ENCODE measurements at places on chromosomes 16 and 17.

DNA sequence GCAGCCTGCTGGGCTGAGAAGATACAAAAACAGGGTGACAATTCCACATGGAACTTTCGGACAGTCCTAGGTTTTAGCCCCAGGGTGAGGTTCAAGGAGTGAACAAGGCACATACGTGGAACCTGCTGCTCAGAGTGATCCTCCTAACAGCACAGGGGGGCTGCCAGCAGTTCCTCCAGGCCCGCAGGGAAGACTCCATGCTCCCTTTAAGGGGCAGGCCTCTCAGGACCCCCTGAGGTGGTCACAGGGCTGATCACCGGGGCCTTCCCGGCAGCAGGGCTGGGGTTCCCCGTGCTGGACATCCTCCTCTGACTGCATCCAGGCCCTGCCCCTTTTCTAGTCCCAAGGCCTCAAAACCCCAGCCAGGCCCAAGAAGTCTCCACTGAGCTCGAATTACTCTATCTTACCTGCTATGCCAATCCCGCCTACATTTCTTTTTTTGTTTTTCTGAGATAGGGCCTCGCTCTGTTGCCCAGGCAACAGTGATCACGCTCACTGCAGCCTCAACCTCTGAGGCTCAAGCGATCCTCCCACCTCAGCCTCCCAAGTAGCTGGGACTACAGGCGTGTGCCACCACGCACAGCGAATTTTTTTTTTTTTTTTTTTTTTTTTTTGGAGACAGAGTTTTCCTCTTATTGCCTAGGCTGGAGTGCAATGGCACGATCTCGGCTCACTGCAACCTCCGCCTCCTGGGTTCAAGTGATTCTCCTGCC is 10.4 kb downstream of the CANT1 start:
- no peak for DNase-seq

DNA sequence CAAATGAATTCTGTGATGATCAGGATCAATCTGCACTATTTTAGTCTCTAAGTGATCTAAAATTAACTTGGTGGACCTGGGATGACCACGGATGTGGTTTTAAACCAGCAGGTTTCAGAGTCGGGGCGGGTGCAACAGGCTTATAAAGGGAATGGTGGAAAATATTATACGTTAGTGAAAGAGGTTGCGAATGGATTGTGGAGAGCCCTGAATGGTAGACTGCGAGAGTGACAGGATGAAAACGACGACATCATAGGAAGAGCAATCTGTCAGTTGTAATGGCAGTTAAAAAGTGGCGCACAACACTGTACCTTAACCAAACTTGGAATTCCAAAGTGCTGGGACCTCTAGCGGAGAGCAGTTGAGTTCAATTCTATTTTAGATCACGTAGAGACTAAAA is 1.2 kb upstream of the CYB5B start:
- DNase-seq = no peak

GRCh38 chr16:1297018-1297696 is 12.3 kb upstream of the UBE2I start:
- DNase-seq = no peak

GRCh38 chr17:60147553-60148223 is 2.1 kb upstream of the CA4 start:
- DNase-seq = no peak

DNA sequence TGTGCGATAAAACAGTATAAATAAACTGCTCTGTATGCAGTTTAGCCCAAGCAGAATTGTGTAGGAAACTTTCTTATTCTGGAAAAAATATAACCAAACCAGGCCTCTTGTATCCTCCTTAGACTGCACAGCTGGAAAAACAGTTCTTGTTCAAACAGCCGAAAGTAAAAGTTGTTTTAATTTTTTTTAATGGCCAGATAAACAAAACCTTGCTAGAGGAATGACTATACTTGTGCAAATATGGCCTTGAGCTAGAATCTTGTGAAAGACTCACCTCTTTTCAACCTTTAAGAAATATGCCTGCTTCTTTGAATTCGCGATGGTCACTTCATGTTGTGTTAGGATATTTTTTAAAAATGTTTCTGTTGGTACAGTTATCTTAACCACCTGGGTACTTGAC is 114.5 kb upstream of the MAF start:
- no peak for DNase-seq

GRCh38 chr16:19524356-19524615 is 544 bp downstream of the CCP110 start:
- DNase-seq = no peak

DNA sequence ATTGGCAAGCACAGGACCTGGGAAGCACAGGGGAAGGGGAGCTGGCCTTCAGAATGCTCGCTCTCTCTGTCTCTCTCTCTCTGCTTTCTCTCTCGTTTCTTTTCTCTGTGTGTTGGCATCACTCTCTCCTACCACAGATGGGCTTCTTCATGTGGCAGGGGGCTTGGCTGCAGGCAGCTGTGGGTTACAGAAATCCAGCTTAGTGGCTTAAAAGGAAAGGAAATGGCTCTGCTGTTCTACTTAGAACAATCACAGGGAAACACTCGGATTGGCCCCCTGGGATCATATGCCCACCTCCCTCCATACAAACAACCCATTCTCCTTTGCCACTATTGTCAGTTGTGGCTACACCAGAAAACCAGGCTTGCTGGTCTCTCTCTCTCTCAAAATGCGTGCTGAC is 20.4 kb downstream of the TBX2 start:
- DNase-seq = no peak

DNA sequence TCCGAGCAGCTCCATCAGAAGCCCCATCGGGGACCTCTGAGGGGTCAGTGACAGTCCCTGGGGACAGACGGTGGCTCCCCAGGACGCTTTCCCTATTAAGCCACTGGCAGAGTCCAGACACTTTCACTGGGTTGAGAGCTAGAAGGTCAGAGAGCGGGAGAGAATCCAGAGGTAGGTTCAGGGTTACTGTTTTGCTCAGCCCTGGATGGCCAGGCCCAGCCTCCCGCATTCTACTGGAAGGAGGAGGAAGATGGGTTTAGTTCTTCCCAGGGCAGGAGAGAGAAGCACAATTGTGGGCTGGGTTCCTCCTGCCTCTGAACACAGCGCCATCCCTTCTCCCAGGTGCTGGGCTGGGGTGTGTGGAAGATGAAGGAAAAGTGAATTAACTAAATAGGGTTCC is 452.8 kb downstream of the SLC39A11 start:
- DNase-seq = no peak

GRCh38 chr17:18176176-18176575 is 7.5 kb upstream of the ALKBH5 start:
- DNase-seq = no peak

- no peak for DNase-seq
These were observed 173.0 kb downstream of the FOXL1 start for GRCh38 chr16:86751076-86752030.

DNA sequence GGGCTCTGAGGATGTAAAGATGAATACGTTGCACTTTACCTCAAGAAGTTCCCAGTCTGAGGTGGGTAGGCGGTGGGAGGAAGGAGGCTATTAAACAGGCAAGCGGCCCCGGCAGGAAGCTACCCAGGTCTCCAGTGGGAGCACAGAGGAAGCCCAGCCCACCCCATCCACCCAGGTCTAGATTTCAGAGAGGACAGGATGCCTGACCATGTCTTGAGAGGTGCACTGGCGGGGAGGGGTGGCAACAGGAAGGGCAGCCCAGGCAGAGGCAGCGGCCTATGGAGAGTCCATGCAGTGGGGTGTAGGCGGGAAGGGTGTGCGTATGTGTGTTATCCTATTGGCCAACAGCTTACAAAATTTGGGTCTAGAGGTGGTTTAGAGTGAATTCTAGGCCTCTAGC is 13.9 kb downstream of the SARM1 start:
- no peak for DNase-seq

- peak; percentile 78 for DNase-seq
These were observed 97.6 kb downstream of the MRM3 start for GRCh38 chr17:879546-880442.

DNA sequence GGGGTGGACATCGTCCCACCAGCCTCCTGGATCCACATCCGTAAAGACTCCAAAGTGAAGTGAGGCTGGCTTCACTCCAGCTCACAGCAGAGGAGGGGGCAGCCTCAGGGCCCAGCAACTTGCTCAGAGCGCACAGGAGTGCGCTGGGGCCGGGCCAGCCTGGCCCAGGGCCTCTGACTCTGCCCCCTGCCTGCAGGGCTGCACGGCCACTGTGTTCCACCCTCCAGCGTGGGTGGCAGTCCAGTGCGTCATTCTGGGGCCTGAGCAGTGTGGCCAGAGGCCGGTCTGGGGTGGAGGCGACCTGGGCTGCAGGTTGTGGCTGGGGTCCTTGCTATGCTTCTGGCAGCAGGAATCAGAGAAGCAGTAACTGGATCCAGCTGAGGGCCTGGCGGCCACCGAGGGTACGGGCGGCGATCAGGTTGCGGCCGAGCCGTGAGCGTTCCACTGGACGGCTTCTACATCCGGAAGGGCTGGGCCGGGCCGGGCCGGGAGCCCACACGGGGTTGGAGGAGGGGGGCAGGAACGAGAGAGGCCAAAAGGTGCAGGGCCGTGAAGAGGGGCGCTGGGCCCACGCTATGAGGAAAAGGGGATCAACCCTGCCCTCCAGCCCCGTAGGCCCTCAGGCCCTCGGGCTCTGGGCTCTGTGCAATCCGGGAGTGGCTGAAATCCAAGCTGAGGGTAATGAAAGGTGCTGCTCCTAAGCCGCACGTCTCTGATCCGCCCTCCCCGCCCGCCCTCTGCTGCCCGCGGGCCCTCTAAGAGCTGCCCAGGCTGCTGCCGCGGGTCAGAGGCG is at the start of gene FSCN2:
FSCN2 (plus strand) TSS at position 787 of the 793 bp plus-strand sequence. CDS start 155 bp downstream, outside the sequence.
- DNase-seq = no peak

DNA sequence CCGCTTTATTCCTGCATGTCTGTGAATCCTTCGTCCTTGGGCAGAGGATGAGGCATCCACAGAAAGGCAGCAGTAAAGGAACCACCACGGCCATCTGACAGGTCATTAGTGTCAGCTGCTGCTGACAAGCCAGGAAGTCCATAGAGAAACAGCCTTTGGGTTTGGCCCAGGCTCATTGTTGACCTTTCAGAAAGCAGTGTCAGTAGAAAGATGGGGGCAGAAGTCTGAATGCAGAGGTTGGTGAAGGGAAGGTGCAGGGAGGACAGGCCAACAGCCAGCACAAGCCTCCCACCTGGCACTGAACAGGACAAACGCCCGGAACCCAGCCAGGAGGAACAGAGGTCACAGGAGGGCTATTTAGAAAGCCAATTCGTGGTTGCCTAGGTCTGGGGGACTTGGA is 105.8 kb downstream of the VAT1L start:
- DNase-seq = no peak

- no peak for DNase-seq
These were observed 18.3 kb downstream of the COQ7 start for GRCh38 chr16:19085679-19086200.

DNA sequence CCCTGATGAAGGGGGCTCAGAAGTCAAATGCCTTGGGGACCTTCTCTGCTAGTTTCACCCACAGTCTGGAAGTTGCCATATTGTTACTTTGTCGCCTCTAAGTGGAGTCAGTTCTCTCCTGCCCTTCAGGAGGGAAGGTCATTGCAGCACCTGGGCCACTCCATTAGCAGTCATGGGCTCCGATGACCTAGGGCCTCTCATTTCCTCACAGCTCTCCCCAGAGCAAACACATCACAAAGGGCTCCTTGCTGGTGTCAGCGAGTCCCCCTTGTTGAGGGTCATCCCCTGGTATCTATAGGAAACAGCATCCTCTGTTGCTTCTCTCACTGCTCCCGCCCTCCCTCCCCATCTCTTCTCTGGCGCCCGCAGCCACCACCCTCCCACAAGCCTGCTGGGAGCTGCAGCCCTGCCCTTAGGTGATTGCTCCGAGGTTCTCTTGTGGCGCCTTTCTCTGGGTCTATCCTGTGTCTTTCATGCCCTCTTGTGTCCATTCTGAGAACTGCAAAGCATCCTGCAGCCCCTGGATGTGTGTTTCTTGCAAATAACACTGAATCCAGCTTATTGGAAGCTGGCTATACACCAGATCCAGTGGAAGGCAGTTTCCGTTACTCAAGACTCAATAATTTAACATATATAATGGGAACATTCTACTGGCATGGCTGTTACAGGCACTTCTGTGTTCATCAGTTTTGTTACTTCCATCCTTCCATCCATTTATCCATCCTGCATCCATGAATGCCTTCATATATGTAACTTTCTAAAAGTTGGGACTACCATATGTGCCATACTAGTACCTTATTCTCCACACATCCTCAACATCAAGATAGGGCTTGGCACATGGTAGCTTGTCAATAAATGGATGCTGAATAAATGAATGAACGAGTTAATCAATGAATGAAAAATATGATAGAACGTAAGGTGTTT is 21.2 kb downstream of the PDILT start:
- DNase-seq = peak; percentile 47

GRCh38 chr17:69485901-69486643 is 71.6 kb downstream of the MAP2K6 start:
- DNase-seq = no peak

DNA sequence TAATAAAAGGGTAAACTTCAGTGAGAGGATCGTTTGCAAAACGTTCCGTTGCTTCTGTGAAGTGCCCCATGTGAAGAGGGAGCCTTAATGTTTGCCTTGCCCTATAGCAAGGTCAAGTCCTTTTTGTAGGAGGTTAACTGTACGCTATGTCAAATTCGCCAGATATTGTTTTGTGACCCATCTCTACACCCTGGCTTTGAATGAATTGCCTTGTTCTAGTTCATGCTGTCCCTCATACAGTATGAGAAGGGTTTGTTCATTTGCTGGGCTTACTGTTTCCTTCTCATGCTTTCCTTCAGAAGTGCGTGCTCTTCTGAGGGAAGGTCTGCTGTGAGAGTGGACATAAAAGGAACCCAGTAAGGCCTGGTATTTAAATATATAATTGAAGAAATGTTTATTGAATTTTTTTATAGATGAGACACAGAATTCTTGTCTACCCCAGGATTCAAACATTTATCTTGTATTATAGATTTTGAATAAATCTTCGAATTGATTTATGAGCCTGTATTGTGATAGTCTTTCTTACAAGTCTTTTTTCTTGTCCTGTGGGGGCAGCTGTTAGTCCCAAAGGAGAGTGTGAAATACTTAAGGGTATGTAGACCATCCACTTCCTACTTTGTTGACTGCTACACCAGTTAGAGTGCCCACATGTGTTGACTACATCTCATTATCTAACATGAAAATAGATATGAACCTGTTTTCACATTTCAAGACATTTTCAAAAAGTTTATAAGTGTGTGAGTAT is 1.7 kb downstream of the MAP3K3 start:
- DNase-seq = no peak

- DNase-seq = no peak
These were observed 21.9 kb upstream of the CACNG1 start for GRCh38 chr17:67022451-67022810.

GRCh38 chr16:15887283-15887682 is 1.1 kb downstream of the CEP20 start:
- no peak for DNase-seq

DNA sequence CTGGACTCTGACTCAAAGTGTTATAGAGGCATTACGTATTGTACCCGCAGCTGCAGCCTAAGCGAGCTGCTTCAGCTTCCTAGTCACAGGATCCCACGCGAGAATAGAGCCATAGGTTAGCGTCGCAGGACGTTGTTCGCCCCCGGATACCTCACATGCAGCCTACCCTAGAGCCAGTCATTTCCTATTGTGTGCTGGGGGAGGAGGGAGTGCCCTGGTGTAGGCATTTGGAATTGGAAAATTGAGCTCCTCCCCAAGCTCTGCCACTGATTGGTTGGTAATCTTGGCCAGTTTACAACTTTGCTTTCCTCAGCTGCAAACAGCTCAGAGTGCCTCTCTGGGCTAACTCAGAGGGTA is 530 bp downstream of the NAA60 start:
- DNase-seq = no peak

Data from stimulated activated naive CD8-positive, alpha-beta T cell treated with anti-CD3 and anti-CD28 coated beads, Interleukin-15, amount 100 ng/mL, for 72 hours (primary cell).